ENCODE measurements at places on chromosomes 6 and 20.

- no peak for DNase-seq
These were observed 15.5 kb downstream of the SCUBE3 start for GRCh38 chr6:35229304-35229703.

DNA sequence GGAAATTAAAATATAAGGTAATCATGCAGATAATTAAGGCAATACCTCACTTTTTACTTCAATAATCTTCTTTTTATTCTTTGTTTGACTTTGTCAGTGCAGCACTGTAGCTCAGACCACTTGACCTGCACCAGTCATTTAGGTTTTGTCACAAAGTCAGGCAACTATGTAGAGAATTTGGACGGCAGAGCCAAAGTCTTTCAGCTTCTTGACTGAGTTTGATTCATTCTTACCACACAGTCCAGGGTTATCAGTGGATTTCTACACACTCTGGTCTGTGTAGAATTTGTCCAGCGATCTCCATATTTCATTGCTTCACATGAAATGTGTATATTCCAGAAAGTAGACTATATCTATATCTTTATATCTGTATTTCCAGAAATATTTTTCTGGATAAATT is 107.3 kb downstream of the TFAP2B start:
- DNase-seq, result no peak

DNA sequence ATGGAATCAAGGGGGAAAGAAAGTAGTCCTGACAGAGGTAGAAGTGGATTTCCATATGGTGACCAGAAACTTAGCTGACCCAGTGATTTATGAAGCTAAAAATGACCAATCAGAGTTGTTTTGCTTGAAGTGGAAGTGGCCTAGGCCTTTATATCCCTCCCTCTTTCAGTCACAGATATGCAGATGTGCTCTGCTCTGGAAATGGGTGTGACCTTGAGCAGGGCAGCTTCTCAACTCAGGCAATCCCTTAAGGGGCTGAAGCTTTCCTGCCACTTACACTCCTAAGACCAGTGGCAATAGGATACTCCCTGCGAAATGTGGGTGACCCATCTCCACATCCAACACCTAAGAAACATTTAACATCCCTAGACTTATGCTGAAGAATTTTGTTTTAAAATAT is 256.6 kb downstream of the EYS start:
- DNase-seq, result no peak

- no peak for DNase-seq
These were observed 664.2 kb downstream of the QKI start for GRCh38 chr6:164078532-164079274.

GRCh38 chr6:160039441-160039840 is 70.6 kb downstream of the IGF2R start:
- no peak for DNase-seq

- DNase-seq, result no peak
These were observed 13.2 kb upstream of the PARD6B start for GRCh38 chr20:50717974-50718761.

GRCh38 chr6:115634131-115634530 is 426.6 kb downstream of the FRK start:
- no peak for DNase-seq

DNA sequence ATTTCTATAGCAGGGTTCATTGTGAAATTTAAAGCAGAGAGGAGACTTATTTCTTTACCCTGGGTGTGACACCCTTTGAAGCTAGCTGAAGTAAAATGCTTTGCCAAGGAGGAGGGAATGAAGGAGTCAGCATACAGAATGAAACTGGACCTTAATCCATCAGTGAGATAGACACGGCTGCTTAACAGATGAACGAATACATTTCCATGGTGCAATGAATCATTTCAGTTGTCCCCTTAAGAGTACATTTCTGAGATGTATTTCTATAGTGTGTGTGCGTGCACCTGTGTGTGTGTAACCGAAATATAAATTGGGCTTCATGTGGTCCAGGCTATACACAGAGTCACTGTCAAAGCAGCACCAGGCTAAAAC is 73.8 kb upstream of the CD93 start:
- no peak for DNase-seq

DNA sequence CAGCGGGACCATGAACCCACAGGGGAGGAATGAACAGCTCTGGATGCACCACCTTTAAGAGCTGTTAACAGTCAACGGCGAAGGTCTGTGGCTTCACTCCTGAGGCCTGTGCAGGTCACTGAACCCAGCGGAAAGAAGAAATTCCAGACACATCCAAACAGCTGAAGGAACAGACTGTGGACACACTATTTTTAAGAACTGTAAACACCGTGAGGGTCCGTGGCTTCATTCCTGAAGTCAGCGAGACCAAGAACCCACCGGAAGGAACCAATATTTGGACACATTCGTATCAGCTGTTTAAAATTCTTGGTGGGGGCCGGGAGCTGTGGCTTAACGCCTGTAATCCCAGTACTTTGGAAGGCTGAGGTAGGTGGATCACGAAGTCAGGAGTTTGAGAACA is 5.4 kb upstream of the TMEM14B start:
- DNase-seq, result no peak

- no peak for DNase-seq
These were observed 46.2 kb upstream of the ZNF217 start for GRCh38 chr20:53639647-53640440.

DNA sequence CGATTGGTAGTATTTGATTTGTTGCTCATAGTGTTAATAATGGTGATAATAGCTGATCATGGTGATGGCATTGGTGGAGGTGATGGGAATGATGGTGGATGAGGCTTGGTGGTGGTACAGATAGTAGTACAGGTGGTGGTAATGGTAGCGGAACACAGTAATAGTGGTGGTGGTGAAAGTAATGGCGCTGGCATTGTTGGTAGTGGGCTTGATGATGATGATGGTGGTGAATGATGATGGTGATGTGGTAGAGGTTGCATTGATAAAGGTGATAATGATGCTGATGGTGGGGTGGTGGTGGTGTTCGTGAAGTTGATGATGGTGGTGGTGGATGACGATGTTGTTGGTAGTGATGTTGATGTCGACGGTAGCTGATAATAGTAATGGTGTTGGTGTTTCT is 24.6 kb upstream of the CLIC5 start:
- DNase-seq, result no peak

DNA sequence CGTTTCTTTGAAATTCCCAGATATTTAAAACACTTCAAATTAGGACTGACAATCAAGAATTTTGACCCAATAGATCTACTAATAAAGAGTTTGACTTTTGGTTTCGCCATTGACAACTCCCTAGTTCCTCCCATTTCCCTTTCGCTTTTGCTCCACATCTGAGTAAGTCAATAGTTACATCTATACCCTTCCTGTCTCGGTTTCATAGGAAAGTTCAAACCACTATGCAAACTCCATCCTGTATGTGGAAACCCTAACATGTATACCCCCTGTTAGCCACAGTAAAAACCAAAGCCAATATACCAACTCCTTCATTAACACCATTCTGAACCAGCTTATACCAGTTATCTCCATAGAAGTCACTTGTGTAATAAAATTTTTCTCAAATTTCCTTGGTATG is 311.1 kb downstream of the MMUT start:
- DNase-seq, result no peak

DNA sequence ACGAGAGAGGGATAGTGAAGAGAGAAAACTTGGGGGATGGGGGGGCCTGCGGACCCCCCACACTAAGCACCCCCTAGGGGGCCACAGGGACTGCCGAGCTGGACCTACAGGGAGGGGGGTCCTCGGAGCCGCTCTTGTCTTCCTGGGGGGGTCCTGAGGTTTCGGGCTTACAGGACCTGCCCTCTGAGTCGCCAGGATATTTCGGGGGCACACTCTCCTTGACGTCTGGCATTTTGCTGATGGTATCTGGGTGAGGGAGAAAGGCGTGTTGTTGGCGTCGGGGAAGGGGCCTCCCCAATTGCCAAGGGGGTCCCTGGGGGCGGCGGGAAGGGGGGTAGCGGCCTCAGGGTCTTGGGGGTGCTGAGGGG is 516 bp downstream of the TCP11 start:
- DNase-seq, result no peak

DNA sequence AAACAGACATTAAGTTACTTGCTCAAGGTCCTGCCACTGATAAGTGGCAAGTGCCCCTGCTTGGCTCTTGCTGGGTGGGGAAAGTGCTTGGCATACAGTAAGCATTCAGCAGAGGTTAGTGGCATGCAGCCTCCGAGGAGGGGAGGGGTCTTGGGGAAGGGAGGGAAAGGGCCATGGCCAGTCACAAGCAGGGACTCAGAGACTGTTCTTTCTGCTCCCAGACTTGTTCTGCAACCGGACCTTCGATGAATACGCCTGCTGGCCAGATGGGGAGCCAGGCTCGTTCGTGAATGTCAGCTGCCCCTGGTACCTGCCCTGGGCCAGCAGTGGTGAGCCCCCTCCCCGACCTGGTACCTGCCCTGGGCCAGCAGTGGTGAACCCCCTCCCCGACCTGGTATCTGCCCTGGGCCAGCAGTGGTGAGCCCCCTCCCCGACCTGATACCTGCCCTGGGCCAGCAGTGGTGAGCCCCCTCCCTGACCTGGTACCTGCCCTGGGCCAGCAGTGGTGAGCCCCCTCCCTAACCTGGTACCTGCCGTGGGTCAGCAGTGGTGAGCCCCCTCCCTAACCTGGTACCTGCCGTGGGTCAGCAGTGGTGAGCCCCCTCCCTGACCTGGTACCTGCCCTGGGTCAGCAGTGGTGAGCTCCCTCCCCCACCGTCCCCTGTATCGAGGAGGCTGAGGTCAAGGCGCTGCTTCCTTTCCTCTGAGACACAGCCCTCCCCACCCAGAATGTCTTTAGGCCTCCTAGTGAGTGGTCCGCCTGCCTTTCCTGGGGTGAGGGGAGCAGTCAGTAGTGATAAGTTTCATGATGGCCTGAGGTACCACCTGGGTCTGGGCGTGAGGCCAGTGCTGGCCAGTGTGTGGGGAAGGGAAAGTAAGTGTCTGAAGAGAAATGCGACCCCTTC is 8.9 kb downstream of the GLP1R start:
- no peak for DNase-seq

- no peak for DNase-seq
These were observed 462.3 kb upstream of the FLRT3 start for GRCh38 chr20:14799545-14800216.

DNA sequence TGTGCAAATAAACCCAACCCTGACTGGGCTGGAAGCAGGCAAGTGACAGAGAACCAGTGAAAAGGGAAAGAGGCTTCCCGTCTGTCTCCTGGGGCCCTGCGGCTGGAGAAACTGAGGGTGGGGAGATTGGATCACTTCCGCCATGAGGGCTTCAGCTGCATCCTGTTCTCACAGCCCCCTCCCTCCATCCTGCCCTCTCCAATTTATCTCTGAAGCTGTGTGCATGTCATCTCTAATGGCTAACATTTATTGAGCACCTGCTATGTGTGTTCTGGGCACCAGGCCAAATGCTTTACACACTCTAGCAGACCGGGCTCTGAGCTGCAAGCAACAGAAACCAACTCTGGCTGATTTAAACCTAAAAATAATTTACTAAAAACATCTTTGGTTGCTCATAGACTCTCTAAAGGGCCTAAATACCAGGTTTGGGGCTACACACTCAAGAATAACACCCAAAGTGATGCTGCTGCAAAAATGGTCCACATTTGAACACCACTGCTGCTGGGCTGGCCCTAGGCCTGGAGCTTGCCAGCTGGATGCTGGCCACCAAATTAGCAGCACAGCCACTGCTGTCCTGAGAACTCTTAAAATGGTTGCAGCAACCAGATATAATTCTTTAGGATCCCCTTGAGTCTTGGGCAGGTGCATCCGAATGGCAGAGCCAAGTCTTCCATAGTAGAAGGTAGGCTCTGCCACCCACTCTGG is 123.6 kb upstream of the LRFN2 start:
- DNase-seq, result no peak

GRCh38 chr6:163945808-163946207 is 531.3 kb downstream of the QKI start:
- DNase-seq, result no peak

DNA sequence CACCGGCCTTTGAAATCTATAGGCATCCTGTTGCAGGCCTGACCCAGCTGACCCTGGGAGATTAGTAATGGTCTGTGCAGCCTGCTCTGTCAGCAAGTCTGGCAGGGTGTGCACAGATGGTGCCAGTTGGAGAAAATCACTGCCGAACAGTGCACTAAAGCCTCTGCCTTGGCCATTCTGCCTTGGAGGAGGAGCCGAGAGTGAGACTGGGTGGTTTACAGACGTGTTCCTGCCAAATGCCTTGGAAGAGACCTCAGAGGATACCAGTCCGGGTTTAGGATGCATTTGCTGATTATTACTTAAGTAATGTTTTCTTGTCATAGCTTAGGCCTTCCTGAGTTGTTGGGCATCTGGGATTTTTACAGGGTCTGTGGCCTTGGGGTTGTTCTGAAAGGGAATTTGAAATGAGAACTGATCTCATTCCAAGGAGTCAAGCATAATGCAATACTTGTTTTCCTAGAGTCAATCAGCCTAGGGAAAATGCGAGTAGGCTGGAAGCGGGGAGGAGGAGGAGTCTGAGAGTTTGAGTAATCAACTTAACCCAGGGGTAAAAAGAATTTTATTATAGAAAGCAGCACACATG is 292.1 kb downstream of the SOX4 start:
- DNase-seq, result peak; percentile 80

GRCh38 chr6:88858455-88858854 is 105.0 kb downstream of the RNGTT start:
- no peak for DNase-seq

DNA sequence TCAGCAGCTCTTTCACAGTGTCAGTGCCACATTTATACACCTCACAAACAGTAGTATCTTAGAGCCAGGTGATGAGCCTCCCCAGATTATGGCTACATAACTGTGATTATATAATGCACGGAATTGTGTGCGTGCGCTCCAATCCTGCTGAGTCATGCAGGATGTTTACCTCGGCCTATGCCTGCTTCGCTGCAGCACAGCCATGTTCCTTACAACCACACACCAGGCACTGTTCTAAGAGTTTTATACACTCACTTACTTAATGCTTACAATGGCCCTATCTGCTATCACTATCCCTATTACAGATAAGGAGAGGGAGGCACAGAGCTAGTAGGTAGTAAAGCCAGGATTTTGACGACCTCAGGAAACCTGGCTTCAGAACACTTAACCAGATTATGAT is 7.3 kb downstream of the ZKSCAN3 start:
- DNase-seq, result no peak

DNA sequence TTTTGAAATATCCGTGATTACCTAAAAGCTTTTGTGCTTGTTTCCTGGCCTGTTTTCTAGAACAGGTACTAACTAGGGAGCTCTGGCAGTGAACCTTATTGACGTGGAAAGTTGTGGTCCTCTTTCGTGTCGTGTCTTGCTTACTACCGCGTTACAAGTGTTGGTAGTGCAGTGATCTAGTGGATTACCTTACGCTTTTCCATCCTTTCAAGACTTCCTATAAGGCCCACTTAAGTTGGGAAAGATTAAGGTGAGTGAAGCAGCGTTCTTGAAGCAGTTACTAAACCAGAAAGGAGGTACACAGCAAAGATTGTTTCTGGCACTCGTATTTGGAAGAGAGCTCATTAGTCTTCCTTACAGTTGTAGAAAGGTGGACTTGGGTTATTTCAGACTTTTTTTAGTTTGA is 1.9 kb downstream of the PNRC1 start:
- DNase-seq, result no peak

GRCh38 chr20:12058216-12058615 is 140.5 kb downstream of the BTBD3 start:
- no peak for DNase-seq

GRCh38 chr6:56073761-56074160 is 173.6 kb downstream of the COL21A1 start:
- no peak for DNase-seq

- no peak for DNase-seq
These were observed 10.1 kb downstream of the SAMHD1 start for GRCh38 chr20:36941401-36941835.

Measured in stromal cell of bone marrow (primary cell).